Lung (tissue), 17 donors: ENCODE measurements at places on chromosomes 1 and 21.
A peak's percentile ranks its signal among the peaks of the same experiment; 100 is the strongest.

GRCh38 chr1:224432672-224433040 lies 1.9 kb downstream of the WDR26 start:
- no peak for DNase-seq

DNA sequence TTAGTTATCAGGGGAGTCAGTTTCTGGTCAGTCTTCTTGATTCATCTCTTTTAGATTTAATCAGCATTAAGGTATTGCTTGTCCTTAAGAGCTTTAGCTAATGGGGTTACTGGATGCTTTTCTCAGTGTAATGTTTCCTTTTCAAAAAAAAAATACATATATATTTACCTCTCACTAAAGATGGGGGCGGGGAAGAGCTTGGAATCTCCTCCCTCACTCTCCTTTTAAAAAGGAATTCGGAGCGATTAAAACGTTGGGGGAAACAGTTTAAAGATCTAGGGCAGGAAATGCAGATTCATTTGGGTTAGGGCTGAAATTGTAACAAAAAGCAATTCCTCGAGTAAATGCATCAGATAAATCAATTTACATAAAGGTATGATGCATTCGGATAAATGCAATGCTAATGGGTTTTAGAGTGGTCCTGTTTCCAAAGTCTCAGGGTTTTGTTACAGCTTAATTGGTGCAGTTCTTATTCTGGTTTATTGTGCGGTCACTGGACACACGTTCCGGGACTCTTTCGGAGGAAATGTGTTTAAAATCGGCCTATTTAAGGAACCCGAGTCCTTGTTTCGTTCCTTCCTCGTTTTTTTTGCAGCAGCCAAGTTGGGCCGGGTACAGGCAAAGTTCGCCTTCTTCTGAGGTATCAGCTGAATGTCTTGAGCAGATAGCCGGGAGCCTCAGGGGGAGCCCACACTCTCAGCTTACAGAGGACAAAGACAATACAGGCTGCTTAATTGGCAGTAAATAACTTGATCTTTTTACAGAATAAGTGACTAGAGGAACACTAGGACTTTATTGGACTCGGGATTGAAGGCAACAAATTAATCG lies 1.6 kb downstream of the LMO4 start:
- DNase-seq, result peak; percentile 56

DNA sequence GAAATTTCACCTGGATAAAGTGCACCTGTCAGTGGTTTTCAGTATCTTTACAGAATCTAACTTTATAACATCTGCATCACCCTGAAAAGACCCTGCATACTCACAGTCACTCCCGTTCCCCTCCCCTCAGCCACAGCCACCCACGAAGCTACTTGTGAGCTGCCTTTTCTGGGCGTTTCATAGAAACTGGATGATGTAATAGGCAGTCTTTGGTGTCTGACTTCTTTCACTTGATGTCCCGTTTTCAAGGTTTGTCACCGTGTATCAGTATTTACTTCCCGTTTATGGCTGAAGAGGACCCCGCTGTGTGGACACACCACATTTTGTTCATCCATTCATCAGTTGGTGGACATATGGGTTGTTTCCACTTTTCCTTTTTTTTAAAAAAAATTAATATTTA lies 47.8 kb upstream of the LRRC3 start:
- DNase-seq, result no peak

DNA sequence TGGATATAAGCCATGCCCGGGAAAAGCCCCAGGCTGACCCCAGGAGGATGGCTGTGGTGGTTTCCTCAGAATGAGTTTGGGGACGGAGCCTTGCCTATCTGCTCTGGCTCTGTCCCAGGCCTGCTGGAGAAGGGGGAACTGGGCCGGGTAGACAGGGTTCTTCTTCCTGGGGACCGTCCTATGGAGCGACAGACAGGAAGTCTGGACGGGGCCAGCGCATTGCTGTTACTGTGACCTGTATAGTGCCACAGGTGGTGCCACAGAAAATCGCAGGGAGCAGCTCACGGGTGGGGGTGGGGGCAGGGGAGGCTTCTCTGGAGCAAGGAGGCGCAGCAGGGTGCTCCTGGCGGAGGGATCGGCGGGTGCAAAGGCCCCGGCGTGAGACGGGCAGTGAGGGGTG lies 36.4 kb downstream of the CFAP74 start:
- no peak for DNase-seq

DNA sequence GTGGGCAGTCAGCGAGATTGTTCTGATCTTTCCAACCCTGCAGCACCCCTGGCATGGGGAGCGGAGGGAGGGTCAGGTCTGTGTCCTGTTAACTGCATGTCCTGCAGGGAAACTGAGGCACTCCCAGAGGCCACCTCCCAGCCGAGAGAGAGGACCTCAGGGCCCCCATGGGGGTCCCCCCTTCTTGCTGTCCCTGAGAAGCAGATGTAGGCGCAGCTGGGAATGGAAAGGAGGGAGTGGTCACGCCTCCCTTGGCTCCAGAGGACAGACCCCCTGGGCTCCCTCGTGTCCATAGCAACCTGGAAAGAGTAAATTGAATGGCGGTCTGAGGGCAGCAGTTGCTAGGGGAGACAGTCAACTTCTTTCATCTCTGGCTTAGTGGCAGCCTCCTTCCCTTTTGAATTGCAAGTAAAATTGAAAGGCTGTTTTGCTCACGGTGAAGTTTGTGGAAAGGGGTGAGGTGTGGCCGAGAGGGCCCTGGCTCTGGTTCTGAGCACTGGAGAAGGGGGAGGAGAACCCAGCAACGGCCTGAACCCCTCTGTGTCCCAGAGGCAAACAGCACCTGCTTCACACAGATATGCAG lies 4.9 kb downstream of the CROCC start:
- DNase-seq, result peak; percentile 85
